ENCODE measurements at places on chromosomes 6 and 20.

GRCh38 chr20:2335096-2335870, 39.5 kb downstream of the TGM3 start:
- DNase-seq: no peak

- no peak for DNase-seq
Measured at GRCh38 chr6:88443554-88443953, 277.4 kb upstream of the CNR1 start.

- DNase-seq: no peak
Measured at GRCh38 chr20:51092338-51092737, 69.4 kb upstream of the KCNG1 start.

DNA sequence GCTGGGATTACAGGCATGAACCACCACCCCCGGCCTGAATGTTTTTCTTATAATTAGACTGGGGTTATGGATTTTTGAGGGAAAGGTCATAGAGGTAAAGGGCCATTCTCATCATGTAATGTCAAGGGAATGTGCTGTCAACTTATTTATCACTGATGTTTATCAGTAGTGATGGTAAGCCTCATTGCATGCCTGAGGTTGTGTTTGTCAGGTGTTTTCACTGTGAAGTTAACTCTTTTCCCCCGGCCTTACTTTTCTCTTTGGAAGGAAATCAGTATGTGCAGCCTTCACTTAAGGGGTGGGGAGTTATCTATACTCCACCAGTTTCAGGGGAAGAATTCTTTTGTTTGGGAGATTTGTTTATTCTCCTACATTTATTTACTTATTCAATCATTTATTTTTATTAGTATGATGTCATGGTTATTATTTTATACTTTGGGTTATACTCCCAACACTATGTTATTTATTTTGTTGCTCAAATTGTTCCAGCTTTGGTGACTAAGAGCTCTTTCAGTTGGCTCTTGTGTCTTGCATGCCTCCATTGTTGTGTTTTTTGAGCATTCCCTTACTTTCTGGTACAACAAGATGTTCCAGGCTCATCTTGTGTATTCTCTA, 2.8 kb upstream of the SLC17A5 start:
- DNase-seq: no peak

DNA sequence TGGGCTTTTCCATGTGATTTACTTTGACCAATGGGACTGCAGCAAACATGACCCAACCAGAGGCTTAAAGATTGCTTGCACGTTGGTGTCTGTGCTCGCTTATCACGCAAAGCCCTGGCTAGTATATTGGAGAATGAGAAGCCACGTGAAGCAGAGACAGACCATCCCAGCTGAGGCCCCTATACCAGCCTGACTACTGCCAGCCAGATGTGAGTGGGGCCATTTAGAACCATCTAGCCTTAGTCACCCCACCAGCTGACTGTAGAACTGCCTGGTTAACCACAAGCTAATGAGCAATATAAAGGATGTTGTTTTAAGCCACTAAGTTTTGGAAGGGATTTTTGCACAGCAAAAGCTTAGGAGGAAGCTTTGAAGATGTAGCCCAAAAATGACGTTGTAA, 74.5 kb downstream of the MACROD2 start:
- DNase-seq: no peak

DNA sequence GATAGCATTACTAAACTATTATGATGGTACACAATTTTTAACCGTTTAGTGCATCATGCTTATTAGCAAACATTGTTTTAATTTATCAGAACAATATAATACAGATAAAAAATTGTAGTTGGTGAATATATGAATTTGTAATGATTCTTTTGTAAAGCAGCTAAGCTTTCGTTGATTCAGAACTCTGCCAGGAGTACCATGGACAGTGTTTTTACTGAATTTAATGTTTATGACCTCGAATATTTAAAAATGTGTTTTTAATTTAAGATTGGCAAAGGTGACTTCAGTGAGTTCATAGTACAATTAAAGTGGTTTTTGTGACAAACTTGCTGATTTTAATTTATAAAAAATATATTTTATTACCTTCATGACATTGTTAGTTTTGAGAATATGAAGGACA, 10.0 kb downstream of the AFDN start:
- DNase-seq: no peak

DNA sequence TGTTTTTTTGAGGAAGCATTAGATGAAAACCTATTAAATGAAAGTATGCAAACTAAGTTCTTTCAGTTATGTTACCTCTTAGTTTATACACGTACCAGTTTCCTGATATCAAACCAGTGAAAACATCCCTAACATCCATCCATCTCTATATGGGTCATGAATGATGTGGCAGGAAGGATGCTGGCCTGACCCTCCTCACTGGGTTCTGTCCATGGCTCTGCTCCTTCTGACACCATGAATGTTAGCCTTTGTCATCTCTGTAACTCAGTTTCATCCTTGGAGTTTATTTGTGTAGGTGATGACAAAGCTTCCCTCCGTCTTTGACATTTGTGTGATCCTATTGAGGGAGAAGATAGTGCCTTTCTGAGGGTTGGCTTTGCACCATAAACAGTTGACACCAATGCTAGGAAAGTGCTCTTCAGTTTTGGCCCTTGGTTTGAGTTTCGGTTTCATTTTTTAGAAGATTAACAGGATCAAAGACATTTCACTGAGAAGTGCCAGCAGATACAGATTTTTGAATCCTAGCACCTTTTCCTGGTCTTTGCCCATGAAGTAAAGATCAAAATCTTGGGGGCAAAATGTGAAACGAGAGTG, 72.0 kb upstream of the SCGN start:
- no peak for DNase-seq

DNA sequence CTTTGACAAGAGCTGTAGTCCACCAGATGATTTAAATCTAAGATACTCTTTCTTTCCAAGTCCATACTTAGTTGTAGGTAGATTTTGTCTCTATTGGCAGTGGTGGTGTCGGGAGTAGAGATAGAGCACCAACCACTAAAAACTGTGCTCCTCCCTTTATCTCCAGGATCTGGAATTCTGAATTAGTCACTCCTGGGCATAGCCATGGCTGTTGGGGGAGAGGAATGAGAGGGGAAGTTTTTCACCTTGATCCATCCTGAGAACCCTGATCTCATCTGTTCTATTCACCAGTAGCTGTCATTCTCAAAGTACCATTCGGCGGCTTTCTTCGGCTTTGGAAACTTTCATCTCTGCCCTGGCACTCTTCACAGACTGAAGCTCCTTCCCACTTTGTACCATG, 35.6 kb upstream of the NKX2-4 start:
- DNase-seq: no peak

DNA sequence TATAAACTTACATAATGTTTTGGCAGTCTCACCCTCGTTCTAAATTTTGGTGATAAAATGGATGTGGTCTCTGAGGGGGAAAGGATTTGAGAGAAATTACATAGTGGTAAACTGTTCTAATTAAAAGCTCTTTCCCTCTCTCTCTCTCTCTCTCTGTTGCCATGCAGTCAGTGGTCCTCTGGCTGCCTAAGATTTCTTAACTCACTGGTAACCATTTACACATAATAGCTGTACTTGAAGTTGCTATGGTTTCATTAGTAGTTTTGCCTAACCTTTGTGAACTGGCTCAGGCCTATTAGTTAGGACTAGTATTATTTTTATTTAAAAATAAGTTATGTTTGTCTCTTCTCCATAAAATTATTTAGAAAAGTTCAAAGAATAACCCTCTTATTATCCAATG, 42.0 kb downstream of the MAPK14 start:
- DNase-seq: no peak

DNA sequence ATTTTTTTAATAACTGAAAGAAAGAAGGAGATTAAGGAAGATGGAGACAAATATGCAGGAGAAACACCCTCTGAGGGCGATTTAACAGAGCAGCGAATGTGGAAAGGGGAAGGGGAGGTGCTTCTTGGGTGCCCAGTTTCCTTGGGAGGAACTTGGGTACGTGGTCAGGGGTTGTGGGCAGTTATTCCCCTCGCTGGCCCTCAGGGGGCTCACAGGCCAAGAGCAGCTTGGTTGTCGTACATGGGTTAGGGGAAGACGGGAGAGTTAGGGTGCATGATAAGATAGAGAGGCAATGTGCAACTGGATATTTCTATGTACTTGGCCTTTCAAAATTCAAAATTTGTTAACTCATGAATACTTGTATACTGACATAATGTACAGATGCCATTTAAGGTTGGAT, 7.0 kb upstream of the TUBB2A start:
- no peak for DNase-seq

- DNase-seq: no peak
Measured at GRCh38 chr20:39795401-39796272, 833.5 kb downstream of the DHX35 start.

DNA sequence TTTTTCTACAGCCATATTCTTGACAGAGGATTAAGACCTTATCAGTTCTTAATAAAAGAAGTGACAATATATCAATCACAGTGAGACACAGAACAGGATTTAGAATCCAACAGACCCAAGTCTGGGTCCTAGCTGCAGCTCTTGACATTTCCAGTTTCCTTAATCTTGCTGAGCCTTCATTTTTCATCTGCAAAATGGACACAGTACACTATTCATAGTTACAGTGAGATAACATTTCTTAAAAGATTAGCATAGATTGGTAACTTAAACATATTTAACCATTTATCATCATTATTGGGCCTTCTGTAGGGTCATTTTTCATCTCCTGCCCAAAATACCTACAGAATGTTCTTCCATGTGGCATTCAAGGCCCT, 45.6 kb downstream of the FKBP5 start:
- no peak for DNase-seq

DNA sequence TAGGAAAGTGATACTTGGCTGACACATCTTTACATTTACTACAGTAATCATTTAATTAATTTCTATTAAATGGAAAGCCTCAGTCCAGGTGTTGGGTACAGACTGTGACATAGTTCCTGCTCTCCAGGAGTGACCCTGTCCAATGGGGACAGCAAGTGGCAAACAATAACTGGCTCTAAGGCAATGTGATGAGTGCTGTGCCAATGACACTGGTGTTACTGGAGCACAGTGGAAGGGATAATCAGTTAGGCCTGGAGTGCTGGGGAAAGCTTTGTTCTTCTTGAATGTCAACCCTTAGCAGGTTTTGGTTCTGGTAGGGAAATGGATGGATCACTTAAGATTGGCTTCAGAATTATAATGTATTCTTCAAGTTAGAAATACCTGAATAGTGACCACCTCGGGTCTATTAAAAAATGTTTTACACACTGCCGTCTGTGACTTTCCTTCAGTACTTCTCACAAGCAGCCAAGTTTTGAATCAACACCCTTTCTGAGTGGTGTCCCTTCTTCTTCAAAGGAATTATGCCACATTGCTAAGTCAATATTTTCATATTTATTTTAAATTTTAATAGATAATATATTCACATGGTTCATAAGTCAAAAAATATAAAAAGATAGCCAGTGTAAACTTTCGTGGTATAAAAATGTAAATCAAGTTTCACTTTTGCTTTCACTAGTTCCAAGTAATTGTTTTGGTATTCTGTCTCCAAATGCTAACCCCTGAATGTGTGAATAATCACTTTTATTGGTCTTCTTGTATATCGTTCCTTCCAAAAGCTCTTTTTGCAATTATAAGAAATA, 9.6 kb downstream of the CMTR1 start:
- no peak for DNase-seq

- no peak for DNase-seq
Measured at GRCh38 chr20:51303731-51304670, 238.5 kb downstream of the NFATC2 start.

DNA sequence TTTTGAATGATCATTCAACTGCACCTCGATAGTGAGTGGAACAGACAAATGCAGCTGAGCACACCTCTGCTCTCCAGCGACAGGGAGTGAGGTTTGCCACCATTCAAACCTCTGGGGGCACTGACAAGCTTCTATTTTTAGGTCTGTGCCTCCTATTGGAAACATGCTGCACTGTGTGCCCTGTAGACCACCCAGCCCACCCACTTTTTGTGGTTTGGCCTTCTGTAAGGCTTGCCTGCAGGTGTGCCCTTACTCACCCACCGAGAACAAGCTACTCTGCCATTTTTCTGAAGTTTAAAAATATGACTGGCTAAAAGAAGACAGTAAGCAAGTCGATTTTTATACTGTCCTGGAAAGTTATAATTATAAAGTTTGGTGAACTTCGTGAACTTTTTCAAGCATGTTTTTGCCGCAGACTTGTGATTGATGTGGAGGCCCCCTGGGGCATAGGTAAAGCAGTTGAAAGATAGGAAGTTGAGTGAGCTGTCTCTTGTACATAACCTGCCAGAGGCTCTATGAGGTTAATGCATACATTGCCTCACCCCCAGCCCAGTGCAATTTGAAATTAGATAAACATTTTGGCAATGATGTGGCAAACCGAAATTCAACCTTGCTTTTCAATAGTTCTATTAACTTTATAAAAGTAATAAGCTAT, 53.8 kb downstream of the ADGRG6 start:
- no peak for DNase-seq

- DNase-seq: no peak
Measured at GRCh38 chr6:42407379-42407778, 44.3 kb downstream of the TRERF1 start.

GRCh38 chr20:32893263-32894025, 34.7 kb downstream of the EFCAB8 start:
- DNase-seq: no peak

DNA sequence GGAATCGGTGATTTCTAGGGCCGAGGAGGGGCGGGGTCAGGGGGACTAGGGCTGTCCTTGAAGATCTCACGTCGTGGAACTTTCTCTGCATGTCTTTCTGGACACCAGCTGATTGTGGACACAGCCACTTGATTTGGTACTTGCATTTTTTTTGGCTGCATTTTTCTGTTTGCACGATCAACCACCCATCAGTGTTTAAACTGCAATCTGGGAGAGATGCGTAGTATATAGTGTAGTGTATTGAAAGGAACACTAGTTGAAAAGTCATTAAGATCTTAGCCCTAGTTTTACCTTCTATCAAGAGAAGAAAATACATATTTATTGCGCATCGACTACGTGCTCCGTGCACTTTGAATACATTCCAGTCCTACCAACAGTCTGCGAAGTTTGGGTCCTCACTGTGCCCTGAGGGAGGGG, 657 bp downstream of the NT5DC1 start:
- DNase-seq: peak; percentile 11

GRCh38 chr6:157954150-157955117, 27.2 kb upstream of the SYNJ2 start:
- DNase-seq: no peak

DNA sequence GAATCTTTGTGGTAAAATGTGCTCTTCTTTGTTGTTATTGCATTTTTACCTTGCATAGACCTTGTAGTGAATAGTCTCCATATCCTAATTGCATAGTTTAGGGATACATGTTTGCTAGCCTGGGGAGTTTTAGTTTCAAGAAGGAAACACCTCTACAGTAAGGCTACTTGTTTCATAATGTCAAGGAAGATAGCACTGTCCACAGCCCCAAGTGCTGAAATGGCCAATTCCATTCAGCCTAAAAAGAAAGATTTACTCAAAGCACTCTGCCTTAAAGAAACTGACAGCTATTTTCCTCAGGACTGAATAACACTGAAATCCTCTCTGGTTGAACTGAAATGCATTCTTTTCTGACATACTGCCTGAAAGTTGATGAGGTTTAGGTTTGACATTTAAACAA, 2.6 kb downstream of the HCRTR2 start:
- DNase-seq: no peak

- DNase-seq: no peak
Measured at GRCh38 chr6:22141241-22141745, 155.5 kb downstream of the PRL start.

All from Ammon's horn (tissue), 1 donor.